Right forelimb (tissue), 1 donor: ENCODE measurements at places on chromosomes 6 and 20.

- peak; percentile 84 for DNase-seq
Observed at GRCh38 chr20:47319517-47320252, 36.8 kb downstream of the ZMYND8 start.

DNA sequence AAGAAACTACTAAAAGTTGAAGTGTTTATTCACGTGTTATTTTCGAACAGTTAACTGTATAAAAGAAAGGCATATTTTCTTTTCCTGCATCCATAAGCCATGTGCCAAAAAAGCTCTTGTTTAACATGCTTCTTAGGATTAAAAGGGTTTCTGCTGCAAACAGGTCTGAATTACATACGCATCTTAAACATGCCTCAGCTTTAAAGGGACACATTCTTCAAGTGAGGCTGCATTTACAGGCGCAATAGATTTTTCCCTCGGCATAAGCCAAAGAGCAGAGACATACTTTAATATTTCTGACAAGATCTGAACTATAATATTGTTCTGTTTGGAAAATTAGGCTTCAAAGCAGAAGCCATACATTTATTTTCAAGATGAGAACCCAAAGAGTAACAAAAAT is 39.4 kb downstream of the PDE7B start:
- no peak for DNase-seq

- no peak for DNase-seq
Observed at GRCh38 chr6:48048451-48049146, 62.4 kb downstream of the PTCHD4 start.

GRCh38 chr6:148370176-148370575 is 27.5 kb downstream of the SASH1 start:
- no peak for DNase-seq

DNA sequence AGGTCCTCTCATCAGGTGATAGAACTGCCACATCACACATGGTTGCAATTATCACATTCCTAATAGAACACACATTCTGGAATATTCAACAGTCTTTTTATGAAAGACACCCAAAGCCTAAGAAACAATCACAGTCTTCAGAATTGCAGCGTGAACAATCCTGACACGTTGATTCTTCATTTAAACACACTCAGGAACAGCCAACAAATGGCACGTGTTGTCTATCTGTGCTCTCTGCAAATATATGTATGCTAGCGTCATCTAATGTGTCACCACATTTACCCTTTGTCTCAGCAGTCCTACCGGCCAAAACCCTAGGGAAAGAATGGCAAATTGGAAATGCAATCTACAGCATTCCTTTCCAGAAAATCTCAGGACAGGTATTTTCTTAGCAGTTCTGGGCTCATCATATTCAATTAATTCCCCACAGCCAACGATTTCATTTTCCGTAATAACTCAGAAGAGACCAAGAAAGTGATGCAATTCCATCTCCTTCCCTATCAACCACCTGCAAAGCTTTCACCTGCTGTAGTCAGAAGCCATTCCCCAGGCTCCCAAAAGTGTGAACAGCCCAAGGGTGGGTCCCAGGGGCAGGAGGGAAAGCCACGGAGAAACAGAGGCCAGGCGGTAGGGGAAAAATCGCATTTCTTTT is 280.3 kb upstream of the JARID2 start:
- no peak for DNase-seq

- DNase-seq, result no peak
Observed at GRCh38 chr6:22940581-22941290, 371.4 kb downstream of the HDGFL1 start.

DNA sequence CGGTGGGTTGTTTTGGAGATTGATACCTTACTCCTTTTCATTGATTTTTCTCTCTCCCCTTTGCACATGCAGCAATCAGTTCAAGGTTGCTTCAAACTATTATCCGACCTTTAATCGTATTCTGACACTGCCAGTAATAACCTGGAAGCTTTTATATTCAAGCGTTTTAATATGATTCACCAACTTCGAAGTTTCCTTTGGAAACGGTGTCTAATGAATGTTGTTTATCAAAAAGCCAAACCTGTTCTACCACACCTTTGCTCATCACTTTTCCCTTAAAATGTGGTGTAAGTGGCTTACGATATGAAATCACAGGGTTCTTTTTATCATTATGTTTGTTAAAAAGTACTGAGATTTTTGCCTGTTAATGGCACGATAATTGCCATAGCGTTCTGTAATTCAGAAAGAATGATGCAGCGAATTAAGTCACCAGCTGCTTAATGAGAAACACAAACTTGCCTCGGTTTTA is 660 bp downstream of the STXBP5 start:
- DNase-seq, result no peak

DNA sequence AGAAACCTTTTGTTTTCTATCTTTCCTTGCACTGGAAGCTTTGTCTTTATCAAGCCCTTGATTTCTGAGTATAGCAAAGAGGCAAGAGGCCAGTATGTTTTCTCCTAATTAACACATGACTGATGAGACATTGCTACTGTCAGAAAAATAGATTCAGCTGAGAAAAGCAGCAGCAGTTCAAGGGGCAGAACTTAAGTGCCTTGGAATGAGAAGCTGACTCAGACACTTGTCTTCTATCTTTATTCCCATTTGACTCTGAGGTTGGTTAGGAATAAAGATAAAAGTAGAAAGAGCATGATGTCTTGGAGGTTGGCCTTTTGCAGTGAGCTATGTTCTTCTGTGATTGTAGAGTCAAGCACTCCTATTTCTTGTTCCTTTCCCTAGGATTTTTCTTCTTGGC is 79.1 kb upstream of the MAN1A1 start:
- no peak for DNase-seq

DNA sequence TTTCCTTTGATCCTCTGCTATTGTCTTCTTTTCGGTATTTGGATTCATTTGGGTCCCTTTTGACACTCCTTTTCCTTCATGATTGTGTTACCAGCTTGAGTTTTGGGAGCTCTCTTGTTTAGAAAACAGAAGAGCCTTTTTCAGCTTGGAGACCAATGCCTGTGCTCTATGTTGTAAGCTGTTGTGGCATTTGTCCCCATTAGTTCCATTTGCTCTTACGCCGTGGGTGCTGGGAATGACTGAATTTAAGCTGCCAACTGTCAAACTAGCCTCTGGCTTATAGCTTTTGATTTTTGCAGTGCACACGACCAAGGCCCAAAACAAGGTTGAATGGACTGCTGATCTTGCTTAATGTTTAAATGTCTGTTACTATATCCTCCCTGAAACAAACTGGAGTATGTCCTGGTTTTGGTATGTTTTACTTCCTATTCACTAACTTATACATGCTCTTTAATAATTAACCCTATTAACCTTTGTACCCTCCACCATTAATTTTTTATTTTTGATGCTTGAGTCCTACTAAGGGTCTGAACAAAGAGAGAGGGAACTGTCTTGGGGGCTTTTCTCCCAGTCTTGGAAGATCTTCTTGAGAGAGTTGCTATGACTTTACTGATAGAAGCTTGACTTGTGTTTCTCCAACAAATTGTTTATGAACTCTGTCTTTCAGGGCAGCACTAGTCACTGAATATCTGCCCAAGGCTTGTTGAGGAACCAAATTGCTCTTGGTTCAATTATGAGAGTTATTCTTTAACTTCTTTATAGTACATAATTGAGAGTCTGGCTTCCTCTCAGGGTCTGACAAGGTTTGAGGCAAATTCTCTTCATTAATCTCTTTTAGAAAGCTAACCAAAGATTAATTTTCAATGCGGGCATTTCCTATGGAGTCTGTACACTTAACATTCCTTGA is 100.3 kb upstream of the SIRPG start:
- DNase-seq, result no peak

DNA sequence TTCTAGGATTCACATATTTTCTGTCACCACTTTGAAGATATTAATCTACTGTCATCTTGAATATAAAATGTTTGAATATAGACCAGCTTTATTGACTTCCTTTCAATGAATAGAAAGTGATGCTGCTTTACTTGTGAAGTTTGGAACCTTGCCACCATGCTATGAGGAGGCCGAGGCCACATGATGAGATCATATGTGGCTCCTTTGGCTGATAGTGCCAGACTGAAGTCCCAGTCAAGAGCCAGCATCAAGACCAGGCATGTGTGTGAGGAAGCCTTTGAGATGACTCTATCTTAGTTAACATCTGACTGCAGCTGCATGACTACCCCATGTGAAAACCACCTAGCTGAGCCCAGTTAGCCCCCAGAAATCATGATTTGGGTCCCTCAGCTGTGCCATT is 169.5 kb downstream of the OTOR start:
- no peak for DNase-seq

DNA sequence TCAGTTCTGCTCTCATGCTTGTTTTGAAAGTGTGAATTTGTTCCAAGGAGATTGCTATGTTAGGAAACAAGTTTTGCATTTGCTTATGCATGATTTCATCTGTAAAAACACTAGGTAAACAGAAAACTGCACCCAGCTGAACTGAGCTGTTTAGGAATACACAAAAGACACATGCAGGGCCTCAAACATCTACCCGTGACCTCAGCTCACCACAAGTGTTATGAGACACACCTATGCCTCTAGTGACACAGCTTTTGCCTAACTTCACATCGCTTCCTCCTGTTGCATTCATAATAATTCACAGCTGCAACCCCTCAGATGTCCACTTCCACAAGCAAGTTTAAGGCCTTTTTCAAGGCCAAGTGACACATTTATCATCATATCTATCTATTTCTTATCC is 98.0 kb upstream of the SLC24A3 start:
- no peak for DNase-seq

GRCh38 chr6:46305236-46305635 is 134.5 kb upstream of the ENPP5 start:
- DNase-seq, result no peak

- peak; percentile 62 for DNase-seq
Observed at GRCh38 chr6:87944541-87944954, 103.1 kb upstream of the SPACA1 start.

DNA sequence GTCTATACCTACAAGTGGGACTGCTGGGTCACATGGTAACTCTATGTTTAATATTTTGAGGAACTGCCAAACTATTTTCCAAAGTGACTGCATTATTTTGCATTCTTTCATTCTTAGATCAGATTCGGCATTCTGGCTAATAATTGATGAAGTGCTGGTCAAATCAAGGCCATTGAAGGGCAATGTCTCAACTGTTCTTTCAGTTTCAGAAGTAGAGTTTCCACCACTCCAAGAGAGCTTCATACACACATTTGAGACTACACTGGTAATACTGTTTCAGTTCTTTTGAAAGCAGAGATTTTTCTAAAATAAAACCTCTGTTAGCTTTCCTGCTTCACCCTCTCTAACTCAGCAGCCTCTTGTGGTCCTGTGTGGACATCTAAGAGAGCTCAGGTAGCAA is 154.5 kb downstream of the CFAP61 start:
- no peak for DNase-seq

DNA sequence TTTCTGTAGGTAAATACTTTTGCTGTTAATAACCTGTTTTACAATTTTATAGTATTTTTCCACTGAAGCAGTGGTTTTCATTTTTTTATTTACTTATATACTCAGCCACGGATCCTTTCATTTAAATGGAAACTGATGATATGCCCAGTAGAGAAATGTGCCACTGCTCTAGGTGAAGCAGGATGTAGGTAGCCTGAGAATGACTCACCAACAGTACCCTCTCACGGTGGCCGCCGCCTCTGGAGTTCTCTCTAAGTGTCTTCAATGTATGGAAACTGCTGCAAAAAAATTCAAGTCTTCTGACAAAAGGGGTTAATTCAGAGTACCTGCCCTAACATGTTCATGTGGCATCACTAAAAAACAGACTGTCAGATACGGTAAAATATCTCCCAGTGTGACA is 6.4 kb downstream of the EYA4 start:
- DNase-seq, result no peak

DNA sequence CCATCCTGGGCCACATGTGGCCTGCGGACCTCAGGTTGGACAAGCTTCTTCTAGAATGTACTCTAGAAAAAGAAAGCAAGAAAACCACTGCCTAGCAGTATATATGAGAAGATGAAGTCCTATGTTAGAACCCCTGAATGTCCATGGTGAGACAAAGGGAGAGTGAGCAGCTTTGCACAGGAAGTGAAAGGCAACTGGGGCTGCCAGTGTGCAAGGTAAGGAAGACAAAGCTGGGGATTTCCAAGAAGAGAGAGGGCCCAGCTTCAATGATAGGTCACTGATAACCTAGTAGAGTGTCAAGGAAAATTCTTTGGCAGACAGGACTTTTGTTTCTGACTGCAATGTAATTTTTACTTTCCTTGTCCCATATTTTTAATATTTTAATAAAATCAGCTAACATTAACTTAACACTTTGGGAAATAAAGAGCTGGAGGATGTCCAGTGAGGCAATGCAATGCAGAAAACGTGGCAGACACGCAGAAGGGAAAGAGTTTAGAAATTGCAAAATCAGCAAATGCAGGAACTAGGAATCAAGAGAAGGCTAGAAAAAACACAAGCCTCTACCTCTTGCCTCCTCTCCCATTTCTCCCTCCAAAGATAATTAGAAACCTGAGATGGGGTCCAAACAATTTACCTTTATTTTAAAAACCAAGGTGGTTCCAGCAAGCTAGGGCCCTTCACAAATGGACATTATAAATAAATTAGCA is 47.4 kb downstream of the CYP39A1 start:
- DNase-seq, result no peak

DNA sequence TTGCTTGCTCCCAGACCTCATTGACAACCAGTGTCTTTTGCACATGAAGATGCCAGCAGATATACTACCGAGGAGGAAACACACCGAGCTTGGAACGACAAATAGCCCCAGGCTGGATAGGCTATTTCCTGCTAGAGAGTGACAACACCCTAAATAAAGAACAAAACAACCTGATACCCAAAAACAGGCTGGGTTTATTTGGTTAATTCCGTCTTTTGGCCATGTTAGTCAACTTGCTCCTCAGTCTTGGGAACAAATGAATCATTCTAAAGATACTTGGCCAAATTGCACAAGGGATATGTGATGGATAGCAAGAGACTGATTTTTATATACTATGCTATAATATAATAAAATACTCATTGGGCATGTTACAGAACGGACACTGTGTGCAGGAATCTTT is 11.5 kb upstream of the MUC22 start:
- no peak for DNase-seq

- DNase-seq, result no peak
Observed at GRCh38 chr6:52389626-52390360, 27.8 kb downstream of the PAQR8 start.
